ENCODE measurements at places on chromosomes 2 and 18.

- no peak for DNase-seq
These were observed 108.4 kb downstream of the MRO start for GRCh38 chr18:50711386-50711785.

GRCh38 chr18:60534538-60534937, 162.0 kb upstream of the MC4R start:
- DNase-seq: no peak

GRCh38 chr18:1413323-1413675, 508.6 kb downstream of the ADCYAP1 start:
- DNase-seq: no peak

- peak; percentile 10 for DNase-seq
These were observed 27.9 kb downstream of the FABP1 start for GRCh38 chr2:88099798-88100488.

DNA sequence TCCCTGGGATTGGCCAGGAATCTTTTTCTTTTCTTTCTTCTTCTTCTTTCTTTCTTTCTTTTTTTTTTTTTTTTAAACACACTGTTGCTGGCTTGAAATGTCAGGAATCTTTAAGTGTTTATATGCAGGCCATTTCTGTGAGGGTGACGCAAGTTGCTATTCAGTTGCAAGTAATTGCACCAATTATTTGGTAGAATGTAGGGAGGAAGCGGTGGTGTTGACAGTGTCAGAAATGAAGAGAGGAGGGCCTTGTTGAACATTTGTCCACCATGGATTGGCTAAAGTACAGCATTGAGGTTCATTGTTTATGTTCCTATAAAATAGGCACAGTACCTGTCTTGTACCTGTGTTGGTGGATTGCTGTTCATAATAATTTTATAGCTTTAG, 6.5 kb downstream of the RPIA start:
- no peak for DNase-seq

DNA sequence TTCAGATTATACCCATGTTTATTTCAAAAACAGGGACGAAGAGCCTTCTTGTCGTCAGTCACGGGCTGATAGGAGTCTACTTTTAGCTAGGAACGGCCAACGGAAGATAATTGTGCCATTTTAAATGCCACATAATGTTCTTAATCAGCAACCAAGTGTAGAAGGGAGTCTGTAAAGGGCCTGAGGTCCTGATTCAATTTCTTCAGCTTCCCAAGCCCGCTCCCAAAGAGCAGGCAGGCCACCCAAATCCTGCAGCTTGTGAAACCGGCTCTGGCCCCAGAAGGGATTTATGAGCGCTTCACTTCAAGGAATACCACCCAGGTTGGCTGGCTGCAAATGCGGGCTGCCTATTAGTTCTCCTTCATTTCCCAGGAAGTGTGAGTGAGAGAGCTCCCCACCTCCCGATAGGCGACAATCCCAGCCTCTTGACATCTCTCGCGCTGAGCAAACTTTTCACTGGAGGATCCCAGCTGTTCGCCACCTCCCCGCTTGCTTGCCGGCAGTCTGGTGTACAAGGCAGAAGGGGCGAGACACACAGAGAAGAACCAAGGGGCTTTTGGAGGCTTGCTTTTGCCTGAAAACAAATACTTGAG, 272.9 kb downstream of the CDH20 start:
- peak; percentile 27 for DNase-seq

DNA sequence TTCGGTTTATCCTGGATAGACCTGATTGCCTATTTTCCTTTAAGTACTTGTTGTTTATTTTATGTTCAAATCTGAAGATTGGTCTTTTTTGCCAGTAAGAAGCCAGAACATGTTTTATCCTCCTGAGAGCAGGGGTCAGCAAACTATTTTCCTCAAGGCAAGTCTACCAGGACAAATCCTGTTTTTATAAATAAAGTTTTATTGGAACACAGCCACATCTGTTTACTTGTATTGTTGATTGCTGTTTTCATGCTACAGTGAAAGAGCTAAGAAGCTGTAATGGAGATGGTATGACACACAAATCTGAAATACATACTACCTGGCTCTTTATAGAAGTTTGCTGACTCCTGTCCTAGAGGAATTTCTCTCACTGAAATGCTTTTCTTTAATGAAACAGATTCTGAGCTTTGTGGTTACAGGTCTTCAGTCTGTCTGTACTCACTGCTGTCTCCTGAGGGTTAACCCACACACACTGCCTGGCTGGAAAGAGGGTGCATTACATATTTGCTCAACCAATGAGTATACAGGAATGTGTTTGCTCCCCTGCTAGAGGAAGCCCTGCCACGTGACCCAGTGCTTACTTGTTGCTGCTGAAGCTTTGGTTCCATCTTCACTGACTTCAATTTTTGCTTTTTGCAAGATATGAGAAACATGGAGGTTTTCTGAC, 22.6 kb downstream of the MRPL44 start:
- DNase-seq: no peak

DNA sequence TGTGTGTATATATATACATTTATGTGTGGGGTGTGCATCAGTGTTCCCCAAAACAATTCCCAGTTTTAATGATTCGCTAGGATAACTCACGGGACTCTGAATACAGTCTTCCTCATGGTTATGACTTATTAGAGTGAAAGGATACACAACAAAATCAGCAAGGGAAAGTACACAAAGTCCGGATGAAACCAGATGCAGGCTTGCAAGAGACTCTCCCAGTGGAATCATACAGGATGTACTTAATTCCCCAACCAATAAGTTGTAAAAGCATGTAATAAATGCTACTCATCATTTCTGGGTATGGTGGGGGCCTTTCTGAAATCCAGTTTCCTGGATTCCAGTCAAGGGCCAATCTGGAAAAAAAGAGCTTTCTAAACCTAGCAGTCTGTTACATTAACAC, 654.1 kb upstream of the SYT4 start:
- DNase-seq: no peak

DNA sequence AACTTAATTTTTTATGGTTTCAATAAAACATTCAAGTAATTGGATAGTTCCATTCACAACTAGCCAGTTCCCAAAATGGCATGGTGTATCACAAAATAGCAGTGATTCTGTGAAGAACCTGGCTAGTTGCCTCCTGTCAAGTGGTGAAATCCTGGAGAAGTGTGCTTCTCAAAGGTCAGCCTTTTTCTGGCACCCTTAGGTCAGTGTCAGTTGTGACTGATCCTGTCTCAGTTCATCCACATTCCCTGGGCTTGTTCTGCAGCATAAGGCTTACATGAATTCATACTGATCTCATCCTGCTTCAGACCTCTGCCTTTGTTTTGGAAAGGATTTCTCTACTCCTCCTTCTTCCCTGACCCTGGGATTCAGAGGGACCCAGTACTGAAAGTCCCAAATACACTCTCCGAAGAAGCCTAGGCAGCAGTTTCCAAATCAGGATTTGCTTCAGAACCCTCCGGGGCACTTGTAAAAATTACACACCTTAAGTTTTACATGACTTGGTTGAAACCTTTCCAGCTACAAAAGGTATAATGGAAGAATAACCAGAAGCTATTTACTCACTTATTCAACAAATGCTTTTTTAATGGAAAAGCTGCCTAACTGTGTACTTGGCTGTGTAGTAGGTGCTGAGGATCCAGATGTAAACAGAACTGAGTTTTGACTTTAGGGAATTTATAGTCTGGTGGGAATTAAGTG, 11.0 kb downstream of the MAP3K20 start:
- no peak for DNase-seq
